ENCODE measurements at places on chromosomes 6 and 20. TPM values are rescaled to one million over a fixed set of nuclear protein-coding genes. Genes with fewer than 3 reads are reported as not detected.

Gene CTAGE9
- total RNA-seq = not detected

Gene VGLL2
- not detected for total RNA-seq

Gene BNIP5
- not detected for total RNA-seq

Gene SMOC2
- 1.7 TPM for total RNA-seq

DNA sequence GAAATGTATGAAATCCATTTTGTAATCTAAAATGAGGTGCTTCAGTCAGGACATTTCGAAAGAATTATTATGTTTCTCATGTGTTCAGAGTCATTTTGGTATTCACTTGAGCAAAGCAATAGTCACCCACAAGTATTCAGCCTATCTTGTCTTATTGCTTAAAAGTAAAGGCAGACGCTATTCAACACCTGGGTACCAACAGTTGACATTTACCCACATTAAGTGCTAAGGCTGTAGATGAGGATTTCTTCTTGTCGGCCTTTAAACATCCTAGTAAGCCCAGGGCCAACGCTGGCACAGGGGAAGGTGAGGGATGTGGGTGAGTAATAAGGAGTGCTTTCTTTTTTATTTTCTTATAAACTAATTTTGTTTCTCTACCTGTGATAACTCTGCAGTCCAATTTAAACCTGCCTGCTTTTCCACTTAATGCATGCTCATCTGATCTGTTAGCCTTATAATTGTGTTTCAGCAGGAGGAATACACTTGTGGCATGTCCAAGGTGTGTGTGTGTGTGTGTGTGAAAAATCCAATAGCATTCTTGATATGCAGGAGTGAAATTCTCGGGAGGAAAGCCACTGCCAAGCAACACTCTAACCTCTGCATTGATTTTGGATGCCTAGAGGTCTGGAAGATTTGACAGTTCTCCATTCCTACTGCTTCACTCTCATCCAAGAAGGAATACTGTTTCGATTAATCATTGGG, 252.0 kb downstream of the SOX4 start:
- no peak for DNase-seq

DNA sequence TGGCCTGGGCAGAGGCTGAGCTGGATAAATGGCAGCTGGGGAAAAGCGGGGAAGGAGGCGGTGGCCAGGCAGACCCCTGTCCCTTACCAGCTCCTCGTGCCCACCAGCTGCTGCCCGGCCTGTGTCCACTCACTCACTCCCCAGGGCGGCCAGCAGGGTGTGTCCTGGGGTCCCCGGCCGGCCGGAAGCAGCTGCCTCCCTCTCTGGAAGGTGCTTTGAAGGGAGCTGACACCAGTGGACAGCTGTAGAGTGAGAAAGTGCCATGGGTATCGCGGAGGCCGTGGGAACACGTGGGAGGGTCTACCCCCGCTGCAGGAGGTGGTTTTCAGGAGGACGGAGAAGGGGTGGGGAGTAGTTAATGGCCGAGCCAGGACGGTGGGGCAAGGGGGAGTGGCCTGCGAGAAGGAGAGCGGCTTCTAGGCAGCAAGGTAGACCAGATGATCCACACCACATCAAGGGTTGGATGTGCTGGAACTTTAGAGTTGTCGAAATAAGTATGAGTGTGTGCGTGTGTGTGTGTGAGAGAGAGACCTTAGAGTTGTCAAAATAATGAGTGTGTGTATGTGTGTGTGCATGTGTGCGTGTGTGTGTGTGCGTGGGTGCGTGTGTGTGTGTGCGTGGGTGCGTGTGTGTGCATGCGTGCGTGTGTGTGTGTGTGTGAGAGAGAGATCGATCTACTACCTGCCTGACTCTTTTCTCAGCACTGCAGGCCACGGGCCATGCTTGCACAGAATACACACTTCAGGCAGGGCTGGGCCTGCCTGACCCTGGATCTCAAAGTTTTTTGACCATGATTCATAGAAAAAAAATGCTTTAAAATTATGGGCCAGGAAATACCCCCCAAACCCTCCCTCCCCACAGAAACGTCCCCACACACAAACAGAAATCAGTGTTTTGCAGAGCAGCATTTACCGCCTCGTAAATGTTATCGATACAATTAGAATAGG, 43.9 kb downstream of the CDH4 start:
- DNase-seq = peak; percentile 23

- no peak for DNase-seq
Measured at GRCh38 chr6:170152989-170153388, 137.9 kb downstream of the DLL1 start.

DNA sequence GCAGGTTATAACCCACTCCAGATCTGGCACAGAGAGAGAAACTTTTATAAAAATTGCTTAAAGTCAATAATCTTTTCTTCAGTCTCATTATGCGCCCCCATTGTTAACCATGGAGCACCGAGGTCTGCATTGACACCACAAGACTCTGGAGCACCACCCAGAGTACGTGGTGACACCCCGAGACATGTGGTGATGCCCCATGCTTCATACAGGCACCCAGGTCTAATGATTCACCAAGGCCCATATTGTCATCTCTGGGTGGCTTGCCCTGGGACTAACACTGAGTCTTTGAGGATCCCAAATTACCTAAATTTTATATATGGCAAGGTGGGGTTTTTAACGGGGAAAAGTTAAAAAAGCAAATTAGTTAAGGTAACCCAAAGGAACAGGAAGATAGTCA, 31.1 kb downstream of the CD109 start:
- no peak for DNase-seq

- no peak for DNase-seq
Measured at GRCh38 chr6:123604067-123604466, 32.7 kb downstream of the TRDN start.

- no peak for DNase-seq
Measured at GRCh38 chr6:14927398-14927797, 318.5 kb upstream of the JARID2 start.

GRCh38 chr6:12527339-12527738, 189.2 kb upstream of the PHACTR1 start:
- no peak for DNase-seq

DNA sequence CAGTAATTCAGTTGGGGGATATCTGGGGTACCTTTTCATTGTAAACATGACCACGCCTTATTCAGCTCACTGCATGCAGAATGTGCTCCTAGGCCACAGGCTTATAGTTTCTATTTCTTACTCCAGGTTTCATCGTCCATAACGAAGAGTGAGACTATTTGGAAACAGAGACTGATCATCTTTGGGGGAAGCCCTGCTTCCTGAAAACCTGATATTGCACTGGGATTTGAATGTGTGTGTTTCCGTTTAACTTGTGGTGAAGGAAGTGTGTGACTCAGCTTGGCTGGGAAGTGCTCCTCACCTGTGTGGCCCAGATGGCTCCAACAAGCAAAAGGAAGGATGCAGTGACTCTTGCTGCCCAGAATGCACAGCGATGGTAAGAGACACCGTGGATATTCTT, 19.6 kb upstream of the LTV1 start:
- no peak for DNase-seq

DNA sequence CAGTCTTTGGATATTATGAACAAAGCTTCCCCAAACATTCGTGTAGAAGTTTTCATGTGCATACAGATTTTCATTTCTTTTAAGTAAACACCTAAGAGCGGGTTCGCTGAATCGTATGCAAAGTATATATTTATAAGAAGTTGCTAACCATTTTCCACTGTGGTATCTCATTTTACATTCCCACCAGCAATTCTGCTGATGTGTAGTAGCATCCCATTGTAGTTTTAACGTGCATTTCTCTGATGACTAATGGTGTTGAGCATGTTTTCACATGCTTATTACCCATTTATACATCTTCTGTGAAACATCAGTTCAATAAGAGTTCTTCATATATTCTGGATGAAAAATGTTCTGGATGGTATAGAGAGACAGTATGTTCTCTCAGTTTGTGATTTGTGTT, 97.4 kb downstream of the IYD start:
- no peak for DNase-seq

DNA sequence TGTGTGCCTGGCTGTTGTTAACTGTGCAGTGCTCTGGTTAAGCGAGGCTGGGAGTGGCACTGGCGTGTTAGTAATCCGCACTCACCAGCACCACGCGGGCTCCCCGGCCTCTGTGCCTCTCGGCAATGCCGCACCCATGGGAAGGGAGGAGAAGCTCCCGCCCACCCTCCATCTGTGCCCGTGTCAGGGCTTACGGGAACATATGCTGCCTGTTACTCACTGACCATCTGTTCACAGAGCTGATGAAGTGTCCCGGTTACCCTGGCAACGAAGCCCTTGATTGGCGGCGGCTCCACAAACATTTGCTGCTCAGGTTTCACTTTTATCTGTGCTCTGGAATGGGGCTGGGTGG, 114.7 kb downstream of the PSMB1 start:
- DNase-seq = peak; percentile 99

GRCh38 chr20:48683467-48684175, 144.2 kb downstream of the PREX1 start:
- no peak for DNase-seq
